Activated T-cell treated with anti-CD3 and anti-CD28 coated beads for 1 hour (primary cell): ENCODE measurements at places on chromosomes 1 and 21.

DNA sequence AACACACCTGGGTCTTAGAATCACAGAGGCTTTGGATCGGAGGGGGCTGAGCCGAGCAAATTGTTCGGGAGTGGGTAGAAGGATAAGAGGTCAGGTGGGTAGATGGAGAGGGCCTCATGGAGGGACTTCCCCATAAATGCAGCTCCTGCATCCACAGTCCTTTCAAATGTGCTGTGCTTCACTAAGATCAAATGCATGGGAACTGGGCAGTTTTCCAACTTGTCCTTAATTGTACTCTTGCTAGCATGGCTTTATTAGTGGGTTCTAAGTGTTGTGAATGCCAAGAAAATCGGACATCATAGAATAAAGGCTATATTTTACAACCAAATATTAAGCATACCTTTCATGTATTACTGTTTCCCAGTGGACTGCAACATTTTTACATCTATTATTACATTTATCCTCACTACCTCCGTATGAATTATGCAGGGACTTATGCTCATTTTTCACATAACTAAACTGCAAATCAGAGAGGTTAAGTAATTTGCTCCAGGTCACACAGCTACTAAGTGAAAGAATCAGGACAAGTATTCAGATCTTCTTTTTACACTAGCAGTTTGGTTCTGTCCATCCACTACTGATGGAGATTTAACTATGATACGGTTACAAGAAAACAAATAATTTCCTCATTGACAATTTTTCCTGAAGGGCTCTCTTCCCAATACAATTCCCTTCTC lies 174.5 kb upstream of the RUNX1 start:
- DNase-seq: no peak

DNA sequence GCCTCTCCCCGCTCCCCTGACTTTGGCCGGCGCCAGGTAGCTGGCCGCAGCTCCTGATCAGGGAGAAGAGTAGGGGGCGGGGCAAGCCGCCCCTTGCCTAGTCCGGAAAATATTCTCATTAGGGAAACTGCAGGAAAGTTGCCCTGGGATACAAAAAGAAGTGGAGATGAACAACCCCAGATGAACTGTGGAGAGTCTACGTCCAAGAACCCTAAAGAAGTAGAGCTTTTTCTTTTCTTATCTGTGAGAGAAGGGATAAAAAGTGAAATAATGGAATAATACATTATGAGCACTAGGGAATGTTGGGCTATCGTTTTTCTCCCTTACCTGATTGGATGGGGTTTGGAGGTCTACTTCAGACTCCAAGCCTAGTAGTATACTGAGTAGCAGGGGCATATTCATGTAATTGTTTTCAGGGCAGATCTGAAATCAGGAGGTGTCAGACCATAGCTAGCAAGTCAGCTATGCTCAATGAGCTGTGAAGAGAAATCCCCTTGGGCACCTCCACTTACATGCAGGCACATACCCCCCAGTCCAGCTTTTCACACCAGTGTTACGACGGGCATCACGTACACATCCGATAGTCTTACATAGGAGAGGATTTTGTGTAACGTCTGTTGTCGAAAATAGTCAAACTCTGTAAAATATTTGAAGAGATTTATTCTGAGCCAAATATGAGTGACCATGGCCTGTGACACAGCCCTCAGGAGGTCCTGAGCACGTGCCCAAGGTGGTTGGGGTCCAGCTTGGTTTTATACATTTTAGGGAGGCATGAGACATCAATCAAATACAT lies 1.7 kb upstream of the DUSP10 start:
- no peak for DNase-seq

DNA sequence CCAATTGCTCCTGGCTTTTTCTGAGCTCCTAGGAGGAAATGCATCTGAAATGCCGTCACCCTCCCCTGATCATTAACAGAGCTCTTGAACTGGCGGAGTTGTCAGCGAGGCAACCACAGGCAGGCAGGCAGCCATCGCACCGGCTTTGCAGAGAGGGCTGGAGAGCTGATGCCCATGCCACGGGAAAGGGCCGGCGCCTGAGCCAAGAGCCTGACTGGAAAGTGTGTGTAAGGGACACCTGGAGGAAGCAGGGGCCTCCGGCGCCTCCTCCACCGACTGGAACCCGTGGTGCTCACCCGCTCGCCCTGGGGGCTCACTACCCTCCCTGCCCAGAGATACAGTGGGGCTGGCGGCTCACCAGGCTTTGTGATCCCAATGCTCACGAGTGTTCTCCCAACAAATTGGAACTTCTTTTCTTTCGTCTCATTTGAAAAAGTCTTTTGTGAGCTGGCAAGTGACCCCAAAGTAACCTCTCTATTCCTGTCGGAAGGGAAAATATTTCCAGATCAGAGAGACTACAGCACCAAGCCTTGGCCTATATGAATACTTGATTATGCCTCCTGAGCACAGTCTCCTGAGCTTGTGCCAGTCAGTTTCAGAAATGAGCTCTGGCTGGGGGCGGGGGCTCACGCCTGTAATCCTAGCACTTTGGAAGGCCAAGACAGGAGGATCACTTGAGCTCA lies 97.7 kb upstream of the SLC25A33 start:
- DNase-seq: no peak

- DNase-seq: peak; percentile 11
These were observed 90.8 kb downstream of the GTF2B start for GRCh38 chr1:88800382-88801051.

- DNase-seq: no peak
These were observed 137.1 kb downstream of the ACTL8 start for GRCh38 chr1:17892225-17892624.

DNA sequence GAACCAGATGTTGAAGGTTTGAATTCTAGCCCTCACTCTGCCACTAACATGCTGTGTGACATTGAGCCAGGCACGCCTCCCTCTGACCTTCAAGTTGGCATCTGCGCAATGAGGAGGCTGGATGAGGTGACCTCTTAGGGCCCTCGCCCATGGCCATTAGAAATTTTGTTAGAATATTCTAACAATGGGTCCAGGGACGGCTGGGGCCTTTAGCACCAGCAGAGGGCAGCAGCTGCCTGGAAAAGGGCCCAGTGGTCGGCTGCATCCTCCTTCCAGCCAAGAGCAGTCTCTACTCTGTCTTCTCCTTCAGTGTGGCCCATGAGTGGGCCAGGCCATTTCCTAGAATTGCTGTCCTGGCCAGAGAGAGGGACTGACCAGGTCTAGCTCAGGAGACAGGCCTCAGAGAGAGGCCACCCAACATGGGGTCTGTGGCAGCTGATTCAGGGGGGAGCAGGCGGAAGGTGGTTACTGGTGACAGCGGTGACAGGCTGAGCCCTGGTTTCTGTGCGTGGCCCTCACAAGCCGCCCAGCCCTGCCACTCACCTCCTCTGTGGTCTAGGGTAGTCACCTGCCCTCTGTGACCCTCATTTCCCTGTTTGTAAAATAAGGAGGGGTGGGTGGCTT lies 101.3 kb upstream of the ACTL8 start:
- DNase-seq: no peak
